ENCODE measurements at places on chromosomes 4 and X.
A peak's percentile ranks its signal among the peaks of the same experiment; 100 is the strongest.

- DNase-seq, result no peak
These were observed 214.6 kb upstream of the FAM241A start for GRCh38 chr4:111930659-111931058.

- DNase-seq, result no peak
These were observed 186.4 kb upstream of the PUDP start for GRCh38 chrX:7334253-7334935.

DNA sequence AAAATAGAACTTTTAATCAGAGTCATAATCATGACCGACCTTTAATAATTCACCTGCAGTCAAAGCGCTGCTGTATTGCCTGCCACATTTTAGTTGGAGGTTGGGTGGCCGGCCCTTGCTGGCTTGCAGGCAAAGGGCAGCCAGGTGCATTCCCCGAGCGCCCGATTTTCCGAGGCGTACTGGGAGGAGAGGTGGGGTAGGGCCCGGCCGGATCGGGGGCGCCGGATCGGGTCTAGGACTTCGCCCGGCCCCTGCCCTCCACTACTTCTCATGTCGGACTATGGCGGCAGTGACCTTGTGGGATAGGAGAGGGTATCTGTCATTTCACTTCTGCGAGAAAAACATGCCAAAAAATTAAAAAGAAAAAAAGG is 2.5 kb upstream of the RS1 start:
- DNase-seq, result no peak

GRCh38 chr4:79743014-79743413 is 330.0 kb downstream of the ANTXR2 start:
- DNase-seq, result no peak

GRCh38 chr4:1407657-1408333 is 1.6 kb upstream of the NKX1-1 start:
- DNase-seq, result no peak

- DNase-seq, result no peak
These were observed 68.4 kb upstream of the SCML1 start for GRCh38 chrX:17668929-17669328.

DNA sequence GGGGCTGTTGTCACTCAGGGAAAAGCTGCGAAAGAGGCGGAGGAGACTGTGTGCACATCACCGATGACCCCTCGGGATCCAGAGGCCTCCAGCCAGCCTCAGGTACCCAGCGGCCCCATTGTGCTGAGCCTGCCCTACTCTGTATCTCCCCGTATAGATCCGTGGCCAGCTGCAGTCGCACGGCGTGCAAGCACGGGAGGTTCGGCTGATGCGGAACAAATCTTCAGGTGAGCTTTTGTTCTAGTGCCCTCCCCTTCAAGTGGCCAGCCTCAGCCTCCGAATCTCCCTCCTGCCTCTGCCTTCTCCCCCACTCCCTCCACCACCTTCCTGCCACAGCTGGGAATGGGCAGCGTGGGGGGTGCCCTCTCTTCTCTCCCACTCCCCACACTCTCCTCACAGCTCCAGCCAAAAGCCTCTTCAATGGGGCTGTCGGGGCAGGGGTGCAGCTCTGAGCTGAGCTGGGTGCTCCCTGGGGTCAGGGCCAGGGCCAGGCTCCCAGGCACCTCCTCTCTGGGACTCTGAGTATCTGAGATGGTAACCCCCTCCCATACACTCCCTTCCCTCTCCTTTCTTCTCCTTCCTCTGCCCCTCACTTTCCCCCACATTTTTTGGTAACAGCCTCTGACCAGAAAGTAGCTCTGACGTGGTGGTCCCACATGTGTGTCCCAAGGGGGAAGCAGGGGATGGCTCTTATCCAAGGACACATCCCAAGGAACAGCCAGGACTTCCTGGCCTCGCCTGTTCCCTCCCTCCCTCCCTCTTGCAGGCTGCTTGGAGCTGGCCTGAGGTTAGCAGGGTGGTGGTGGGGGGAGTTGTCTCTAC is 20.4 kb upstream of the UBA1 start:
- DNase-seq, result no peak

GRCh38 chr4:128334256-128334655 is 46.6 kb upstream of the PGRMC2 start:
- no peak for DNase-seq

DNA sequence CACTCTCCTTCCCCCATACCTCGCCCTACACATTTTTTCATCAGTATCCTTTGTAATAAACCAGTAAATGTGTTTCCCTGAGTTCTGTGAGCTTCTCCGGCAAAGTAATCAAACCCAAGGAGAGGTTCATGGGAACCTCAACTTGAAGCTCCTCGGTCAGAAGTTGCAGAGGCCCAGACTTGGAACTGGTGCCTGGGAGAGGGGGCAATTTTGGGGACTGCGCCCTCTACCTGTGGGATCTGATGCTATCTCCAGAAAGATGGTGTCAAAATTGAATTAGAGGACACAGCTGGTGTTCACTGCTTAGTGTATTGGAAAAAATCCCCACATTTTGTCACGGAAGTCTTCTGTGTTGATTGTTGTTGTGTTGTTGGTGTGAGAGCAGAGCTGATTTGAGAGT is 70.6 kb downstream of the ATP11C start:
- no peak for DNase-seq

DNA sequence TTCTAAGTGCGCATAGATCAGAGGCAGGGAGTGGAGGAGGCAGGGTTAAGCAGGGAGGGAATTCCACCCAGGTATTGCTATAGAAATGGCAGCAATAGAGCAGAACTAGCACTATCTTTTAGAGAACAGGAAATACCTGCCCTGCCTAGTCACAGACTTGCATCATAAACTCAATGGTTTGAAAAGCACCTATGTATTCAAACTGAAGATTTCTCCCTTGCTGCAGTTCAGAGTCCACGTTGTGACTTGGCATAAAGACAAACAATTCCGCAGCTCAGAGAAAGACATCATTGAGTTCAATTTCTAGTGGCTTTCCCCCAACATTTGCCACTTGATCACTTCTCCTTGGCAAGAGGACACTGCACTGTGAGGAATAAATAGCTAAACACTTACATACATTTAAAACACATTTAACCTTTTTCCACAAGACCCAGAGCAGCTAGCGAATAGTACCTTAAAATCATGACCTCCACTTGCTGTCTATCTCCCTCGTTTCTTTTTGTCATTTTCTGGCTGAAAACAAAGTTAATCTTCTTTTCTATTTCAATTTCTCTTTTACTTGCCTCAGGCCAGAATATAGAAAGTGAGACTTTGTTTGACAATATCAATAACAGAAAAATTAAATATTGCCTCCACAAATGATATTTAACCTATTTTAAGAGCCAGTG is 42.4 kb downstream of the SLC7A11 start:
- peak; percentile 45 for DNase-seq

DNA sequence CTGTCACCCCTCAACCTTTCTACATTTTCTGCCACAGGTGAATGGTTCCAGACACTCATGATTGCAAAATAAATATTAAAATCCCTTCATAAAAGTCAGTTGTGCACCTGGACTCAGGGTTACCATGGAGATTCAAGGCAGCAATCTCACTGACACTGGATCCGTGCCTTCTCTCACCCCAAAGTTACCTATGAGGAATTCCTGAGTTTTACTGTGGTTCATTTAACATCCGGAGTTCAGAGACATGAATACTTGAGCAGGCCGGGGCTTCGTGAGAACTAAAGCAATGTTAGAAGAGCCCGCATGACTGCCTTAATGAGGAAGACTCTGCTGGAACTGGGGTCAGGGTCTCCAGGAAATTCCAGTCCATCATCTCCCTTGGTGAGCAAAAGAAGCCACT is 12.5 kb upstream of the CLNK start:
- no peak for DNase-seq

DNA sequence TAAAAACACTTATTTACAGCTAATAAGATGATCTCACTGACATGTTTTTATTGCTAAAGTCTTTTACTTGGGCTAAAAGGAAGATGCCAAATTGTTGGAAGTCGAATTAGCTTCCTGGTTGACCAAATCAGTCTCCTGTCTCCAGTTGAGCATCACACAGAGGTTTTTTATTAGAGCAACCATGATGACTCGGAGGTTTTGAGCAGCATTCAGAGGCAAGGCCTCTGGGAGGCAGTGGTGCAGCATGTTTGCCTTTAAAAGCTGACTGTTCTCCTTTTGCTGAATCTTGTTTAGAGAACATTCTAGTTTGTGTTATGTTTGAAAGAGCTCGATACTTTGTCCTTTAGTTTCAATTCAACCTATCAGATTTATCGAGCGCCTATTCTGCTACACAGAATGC is 2.1 kb downstream of the UCHL1 start:
- peak; percentile 41 for DNase-seq

DNA sequence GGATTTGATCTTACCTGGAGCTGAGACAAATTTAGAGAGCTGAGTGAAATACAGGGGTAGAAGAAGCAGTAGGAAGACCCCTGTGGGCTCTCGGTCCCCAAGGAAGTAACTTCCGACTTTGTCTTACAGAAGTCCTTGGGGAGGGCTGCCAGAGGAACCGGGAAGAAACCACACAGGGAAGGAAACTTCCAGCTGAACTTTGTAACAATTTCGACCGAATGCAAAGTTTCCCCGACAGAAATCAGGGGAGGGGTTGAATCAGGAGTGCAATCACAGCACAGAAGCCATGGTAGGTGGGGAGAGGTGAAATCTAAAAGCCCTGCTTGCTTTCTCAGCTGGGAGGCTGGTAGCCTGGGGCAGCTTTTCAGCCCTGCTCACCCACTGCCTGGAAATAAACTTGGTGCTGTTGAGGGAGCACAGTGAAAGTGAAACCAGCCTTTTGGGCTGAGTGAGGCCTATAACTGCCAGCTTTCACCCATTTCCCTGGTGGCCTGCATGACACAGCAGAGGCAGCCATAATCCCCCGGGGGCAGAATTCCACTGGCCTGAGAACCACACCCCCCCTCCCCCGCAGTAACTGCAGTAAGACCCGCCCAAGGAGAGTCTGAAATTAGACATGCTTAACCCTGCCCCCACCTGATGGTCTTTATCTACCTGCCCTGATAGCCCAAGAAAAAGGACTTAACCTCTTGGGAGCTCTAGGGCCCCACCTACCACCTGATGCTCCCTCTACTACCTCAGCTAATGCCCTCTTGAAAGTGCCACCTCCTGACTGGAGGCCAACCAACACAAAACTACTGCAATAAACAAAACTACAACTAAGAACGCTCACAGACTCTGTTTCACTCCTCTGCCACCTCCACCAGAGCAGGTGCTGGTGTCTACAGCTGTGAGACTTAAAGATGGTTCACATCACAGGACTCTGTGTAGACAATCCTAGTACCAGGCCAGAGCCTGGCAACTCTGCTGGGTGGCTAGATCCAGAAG is 248.2 kb downstream of the PARM1 start:
- no peak for DNase-seq

GRCh38 chr4:67470871-67471270 is 74.4 kb downstream of the CENPC start:
- no peak for DNase-seq

DNA sequence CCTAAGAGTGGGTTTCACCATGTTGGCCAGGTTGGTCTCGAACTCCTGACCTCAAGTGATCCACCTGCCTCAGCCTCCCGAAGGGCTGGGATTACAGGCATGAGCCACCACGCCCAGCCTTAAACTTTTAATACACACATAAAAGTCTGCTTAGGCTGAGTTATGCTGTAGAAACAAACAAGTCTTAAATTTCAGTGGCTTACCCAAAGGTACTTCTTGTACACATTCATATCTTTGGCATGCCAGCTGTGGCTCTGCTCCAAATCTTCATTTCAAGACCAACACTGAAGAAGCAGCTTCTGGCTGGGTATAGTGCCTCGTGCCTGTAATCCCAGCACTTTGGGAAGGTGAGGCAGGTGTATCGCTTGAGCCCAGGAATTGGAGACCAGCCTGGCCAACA is 80.3 kb downstream of the PPEF2 start:
- DNase-seq, result no peak

Data from anterior cingulate cortex (tissue), 58 donors.